ENCODE measurements at places on chromosomes 11 and 22. TPM values are rescaled to one million over a fixed set of nuclear protein-coding genes. Genes with fewer than 3 reads are reported as not detected.

Gene CACNA1I
- not detected for total RNA-seq

Gene TOB2
- total RNA-seq: 34.5 TPM

Gene CCDC116
- 0.07 TPM for total RNA-seq

Gene MYBPC3
- total RNA-seq: not detected

Gene MEI1
- 0.07 TPM for total RNA-seq
